ENCODE measurements at places on chromosomes 1 and 21. TPM values are rescaled to one million over a fixed set of nuclear protein-coding genes. Genes with fewer than 3 reads are reported as not detected.

The KRTAP21-2 gene
- total RNA-seq: not detected

The ANGPTL3 gene
- not detected for total RNA-seq

- H3K27ac ChIP-seq: no peak overlapping the region
- H3K4me3 ChIP-seq: no peak overlapping the region
- H3K36me3 ChIP-seq: no peaks in the 10 kb centered on the region
Measured at GRCh38 chr1:47507881-47508701, 70.2 kb downstream of the FOXD2 start.

- H3K4me1 ChIP-seq: peaks cover 35% of the 10 kb centered on the region
- peak; percentile 72 for DNase-seq
- peak overlapping the region; percentile 78 for H3K27ac ChIP-seq
Measured at GRCh38 chr1:44786138-44786840, 1.7 kb downstream of the BEST4 start.

GRCh38 chr1:3536420-3537195 is 74.7 kb downstream of the MEGF6 start:
- no peak for DNase-seq
- no peaks in the 10 kb centered on the region for H3K4me1 ChIP-seq
- H3K4me3 ChIP-seq: no peak overlapping the region
- H3K27me3 ChIP-seq: no peaks in the 10 kb centered on the region
- H3K27ac ChIP-seq: no peak overlapping the region

- H3K27me3 ChIP-seq: peaks cover 4% of the 10 kb centered on the region
- DNase-seq: no peak
- no peaks in the 10 kb centered on the region for H3K4me1 ChIP-seq
Measured at GRCh38 chr21:46089285-46089684, 8.6 kb upstream of the COL6A2 start.

- H3K4me3 ChIP-seq: no peak overlapping the region
- no peaks in the 10 kb centered on the region for H3K27me3 ChIP-seq
- no peak overlapping the region for H3K27ac ChIP-seq
- DNase-seq: no peak
- peaks cover 15% of the 10 kb centered on the region for H3K4me1 ChIP-seq
Measured at GRCh38 chr1:2407166-2407990, 5.0 kb downstream of the PEX10 start.

- no peaks in the 10 kb centered on the region for H3K36me3 ChIP-seq
- no peak overlapping the region for H3K27ac ChIP-seq
- no peak for DNase-seq
- H3K27me3 ChIP-seq: peaks cover 32% of the 10 kb centered on the region
- peaks cover 6% of the 10 kb centered on the region for H3K4me1 ChIP-seq
Measured at GRCh38 chr1:164559342-164560051, 513 bp downstream of the PBX1 start.
